Fibroblast of skin of left quadriceps (primary cell): ENCODE measurements at places on chromosomes 1 and 21.

- DNase-seq = no peak
These were observed 251.6 kb upstream of the SGIP1 start for GRCh38 chr1:66282343-66282852.

- DNase-seq = peak; percentile 5
These were observed 36.3 kb downstream of the GABPB2 start for GRCh38 chr1:151106894-151107293.

DNA sequence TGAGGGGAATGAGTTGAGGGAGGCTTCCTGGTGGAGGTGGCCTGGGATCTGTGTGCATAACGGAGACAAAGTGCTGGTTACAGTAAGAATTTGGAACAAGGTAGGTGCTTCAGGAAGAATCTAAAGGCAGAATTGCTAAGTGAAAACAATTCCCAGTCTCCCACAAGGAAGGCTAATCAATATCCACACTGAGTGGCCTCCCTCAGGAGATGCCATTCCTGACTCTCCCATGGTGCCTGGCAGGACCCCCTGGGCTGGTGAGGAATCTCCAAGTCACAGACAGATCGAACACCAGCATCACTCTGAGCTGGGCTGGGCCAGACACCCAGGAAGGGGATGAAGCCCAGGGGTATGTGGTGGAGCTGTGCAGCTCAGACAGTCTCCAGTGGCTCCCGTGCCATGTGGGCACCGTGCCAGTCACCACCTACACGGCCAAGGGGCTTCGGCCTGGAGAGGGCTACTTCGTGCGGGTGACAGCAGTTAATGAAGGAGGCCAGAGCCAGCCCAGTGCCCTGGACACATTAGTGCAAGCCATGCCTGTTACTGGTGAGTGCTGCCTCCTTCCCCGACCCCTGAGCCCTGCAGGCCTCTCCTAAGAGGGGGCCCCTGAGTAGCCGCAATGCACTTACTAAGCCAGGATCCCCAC is 30.7 kb downstream of the IGFN1 start:
- no peak for DNase-seq

DNA sequence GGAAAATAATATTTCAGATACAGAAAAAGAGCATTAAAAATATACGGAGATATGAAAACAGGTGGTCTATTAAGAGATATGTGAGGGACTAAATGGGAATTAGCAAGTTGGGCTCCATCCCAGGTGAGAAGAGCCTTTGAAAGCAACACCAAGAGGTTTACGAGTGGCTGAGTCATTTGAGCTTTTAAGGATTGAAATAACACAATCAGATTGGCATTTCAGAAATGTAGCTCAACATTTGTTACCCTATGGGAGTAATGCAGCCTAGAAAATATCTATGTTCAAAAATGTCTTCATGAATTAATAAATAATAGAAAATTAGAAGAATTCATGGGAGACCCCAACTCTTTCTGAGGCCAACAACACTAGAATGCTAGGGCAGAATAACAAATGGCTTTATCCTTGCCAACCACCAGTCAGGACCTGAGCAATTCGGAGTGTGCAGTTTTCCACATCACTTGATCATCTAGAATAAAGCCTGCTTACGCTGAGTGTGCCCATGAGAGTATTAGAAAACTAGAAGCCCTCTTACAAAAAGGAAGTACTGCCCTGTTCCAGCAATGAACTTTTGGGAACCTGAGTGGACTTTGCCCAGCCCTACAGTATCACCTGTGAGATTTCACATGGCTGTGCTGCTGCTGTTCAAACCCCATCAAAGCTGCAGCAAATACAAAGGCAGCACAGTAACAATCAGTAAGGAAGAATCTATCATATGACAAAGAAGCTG is 538.0 kb upstream of the CAMK1G start:
- no peak for DNase-seq

- DNase-seq = no peak
These were observed 301.2 kb upstream of the SPAG17 start for GRCh38 chr1:118486199-118486598.

GRCh38 chr1:94873520-94874351 is 53.2 kb downstream of the CNN3 start:
- DNase-seq = no peak

- DNase-seq = no peak
These were observed 81.0 kb downstream of the PLPPR5 start for GRCh38 chr1:98923667-98924066.

DNA sequence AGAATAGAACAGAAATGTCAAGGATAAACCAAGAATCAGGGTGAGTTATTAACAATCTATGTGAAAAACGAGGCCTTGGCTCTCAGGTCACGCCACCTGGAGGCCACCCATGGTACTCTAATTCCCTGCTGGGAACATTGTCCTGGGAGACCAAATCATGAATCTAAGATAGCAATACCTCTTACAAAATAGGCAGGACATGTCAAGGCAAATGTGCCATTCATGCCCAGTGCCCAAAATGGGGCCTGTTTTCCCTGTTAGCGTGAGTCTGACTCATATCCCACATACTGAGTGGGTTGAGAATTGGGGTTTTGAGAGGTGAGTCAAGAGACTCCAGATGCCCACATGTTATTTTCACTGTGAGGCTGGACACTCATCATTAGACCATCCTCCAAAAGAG is 380.8 kb downstream of the HHIPL2 start:
- DNase-seq = peak; percentile 36

DNA sequence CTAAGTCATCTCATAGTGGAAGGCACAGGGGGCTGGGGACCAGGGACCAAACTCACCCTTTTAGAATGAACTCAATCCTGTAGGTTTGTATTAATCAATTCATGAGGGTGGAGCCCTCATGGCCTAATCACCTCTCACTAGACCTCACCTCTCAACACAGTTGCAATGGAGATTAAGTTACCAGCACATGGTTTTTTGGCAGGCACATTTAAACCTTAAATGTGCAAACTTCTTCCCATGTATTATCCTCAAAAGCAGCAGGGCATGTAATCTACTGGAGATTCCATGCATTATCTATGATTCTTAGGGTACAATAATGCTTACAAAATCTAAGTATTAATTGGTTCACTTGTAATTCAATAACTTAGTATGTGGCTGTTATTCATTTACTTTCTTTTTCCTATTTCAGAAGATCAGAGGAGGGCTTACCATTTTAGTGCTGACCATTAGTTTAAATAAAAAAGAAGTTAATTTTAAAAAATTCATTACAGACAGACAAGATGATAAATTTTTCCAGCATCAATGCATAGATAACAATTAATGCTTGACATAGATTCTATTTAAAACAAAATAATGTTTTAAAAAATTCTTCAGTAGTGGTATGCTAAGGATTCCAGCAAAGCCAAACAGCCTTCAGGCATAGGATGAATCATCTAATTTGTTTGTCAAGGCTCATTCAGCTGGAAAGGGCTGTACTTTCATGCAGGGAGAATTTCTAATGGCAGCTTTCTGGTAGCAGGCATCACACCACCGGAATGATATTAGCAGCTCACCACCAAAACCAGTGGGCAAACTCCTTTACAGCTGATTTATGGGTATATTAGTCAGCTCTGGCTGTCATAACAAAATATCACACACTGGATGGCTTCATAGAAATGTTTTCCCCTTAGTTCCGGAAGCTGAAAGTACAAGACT is 124.6 kb upstream of the ZNF648 start:
- peak; percentile 29 for DNase-seq

GRCh38 chr1:226642421-226642820 is 93.9 kb downstream of the STUM start:
- DNase-seq = no peak

DNA sequence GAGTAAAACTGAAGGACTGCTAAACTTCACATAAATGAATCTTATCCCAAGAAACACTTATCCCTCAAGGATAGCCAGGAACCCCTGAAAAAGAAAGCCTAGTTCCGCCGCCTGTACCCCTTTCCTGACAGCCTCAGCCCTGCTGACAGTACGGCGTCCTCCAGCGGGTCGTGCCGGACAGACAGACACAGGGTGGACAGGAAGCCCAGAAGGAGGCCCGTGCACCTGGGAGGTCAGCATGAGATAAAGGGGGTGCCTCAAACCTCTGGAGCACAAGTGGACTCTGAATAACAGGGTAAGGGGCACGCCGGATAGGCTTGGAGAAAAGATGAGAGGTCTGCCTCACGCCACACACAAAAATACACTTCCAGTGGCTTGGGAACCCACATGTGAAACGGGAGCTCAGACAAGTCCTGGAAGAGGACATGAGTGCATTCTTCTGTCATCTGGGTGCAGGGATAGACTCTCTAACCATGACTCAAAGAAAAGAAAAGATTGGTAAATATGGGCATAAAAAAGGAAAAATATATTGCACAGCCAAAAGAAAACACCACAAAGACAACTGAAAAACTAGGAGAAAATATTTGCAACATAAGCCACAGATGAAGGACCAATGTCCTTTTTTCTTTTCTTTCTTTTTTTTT is 17.3 kb upstream of the ADARB1 start:
- DNase-seq = no peak

DNA sequence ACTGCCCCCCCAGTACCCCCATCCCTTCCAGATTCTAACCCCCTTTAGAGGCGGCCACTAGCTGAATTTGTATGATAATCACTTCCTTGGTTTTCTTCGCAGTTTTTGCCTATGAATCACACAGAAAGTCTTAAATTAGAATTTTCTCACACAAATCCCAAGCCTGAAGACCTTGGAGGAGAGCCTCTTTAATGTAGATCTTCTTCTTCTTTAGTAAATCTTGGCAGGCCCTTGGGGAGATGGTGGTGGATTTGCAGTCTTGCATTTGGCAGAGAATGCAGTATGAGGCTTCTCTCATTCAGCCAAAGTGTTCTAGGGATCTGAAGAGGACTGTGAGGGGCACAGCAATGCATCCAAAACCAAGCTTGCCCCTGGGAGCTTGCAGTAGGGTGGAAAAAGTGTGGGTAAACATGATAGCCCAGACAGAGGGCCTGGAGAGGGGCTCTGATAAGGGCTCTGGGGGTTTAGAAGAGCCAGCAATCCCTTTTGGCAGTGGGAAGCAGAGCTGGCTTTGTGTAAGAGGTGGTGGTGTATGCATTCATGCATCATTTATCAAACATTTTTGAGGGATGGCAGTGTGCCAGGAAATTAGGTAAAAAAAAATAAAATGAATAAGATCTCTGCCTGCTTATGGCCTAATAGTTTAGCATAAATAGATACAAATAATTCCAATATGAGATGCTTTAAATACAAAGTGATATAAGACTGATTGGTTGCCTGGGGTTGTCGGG is 7.7 kb upstream of the CDC42 start:
- peak; percentile 85 for DNase-seq

DNA sequence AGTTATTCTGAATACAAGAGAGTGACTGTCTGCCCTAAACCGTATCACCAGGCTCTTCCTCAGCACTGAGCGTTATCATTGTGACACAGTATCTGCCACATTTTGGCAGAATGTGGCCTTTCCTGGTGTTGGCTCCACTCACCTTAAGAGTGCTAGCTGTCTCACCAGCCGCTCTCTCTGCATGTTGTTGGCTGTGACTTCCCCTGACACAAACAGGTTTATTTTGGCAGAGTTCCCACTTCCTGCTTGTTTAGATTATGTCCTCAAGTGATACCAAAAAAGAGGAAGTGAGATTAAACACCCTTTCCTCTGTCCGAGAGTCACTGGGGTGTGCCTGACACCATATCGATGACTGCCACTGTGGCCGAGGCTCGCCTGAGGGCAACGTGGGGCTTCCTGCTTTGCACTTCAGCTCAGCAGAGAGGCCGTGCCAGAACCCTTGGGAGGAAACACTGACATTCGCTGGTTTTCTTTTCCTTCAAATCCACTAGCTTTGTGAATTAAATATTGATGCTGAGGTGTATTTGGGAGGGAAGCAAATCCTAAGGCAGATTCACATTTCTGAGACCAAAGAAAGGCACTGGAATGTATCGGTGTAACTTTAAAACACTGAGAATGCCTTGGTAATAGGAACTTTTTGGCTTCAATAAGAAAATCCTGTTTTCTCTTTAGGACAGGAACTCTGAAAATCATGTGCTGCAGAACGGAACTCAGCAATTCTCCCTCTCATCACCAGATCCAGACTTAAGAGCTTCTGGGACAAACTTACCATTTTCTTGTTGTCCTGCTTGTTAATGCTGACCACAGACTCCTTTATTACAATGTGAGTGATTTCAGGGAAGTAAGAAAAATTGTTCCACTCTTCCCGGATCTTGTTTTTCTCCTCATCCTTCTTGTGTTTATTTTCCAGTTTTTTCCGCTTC is 102.1 kb downstream of the JAK1 start:
- DNase-seq = no peak

DNA sequence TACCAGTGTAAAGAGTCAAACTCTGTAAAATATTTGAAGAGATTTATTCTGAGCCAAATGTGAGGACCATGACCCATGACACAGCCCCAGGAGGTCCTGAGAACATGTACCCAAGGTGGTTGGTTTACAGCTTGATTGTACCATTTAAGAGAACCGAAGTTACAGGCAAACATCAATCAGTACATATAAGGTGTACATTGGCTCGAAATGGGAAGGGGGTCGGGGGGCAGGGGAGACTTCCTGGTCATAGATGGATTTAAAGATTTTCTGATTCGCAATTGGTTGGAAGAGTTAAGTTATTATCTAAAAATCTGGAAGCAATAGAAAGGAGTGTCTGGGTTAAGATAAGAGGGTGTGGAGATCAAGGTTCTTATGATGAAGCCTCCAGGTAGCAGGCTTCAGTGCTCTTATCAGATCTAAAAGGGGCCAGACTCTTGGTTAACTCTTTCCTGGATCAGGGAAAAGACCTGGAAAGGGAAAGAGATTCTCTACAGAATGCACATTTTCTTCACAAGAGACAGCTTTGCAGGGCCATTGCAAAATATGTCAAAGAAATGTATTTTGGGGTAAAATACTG is 47.5 kb upstream of the NTPCR start:
- DNase-seq = no peak

DNA sequence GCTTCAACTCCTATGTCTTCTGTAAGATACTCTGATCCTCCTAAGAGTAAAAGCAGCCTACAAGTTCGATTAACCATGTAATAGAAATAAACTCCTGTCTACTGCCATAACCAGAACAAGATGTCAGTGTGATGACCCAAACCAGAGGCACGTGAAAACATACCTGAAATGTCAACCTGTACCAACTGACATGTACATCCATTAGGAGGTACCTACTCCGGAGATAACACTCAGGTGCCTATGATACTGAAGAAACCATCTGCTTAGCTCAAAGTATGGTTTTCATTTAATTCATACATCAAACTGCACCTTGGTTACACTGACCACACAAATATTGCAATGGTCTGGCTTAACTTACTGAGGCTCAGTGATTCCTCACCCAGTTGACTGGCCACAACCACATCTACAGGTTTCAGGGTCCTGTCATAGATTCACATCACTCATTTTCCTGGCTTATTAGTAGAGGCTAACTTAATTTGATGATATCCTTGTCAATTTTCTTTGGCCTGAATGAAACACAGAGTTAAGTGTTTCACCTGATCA is 4.4 kb downstream of the ITPKB start:
- DNase-seq = no peak

- no peak for DNase-seq
These were observed 22.9 kb downstream of the SYT2 start for GRCh38 chr1:202687370-202687769.

- no peak for DNase-seq
These were observed 9.4 kb downstream of the RUSC1 start for GRCh38 chr1:155329980-155330598.

DNA sequence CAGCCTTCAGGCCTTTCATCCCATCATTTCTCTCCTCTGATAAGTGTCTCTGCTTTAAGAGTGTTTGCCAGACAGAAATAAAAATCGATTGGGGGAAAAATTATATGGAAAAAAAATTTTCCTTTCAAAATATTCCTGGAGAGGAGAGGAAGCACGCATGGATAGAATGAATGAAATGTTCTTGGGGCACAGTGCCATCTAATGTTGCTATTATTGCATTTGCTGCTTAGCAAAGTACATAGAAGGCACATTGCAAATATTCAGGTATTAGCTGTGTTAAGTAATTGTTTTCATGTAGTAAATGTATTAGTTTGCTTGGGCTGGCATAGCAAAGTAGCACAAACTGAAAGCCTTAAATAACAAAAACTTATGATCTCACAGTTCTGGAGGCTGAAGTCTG is 18.1 kb downstream of the B3GALT5 start:
- DNase-seq = no peak
